ENCODE measurements at places on chromosomes 12 and 14.

- no peak for DNase-seq
Observed at GRCh38 chr12:63897931-63898330, 53.4 kb downstream of the SRGAP1 start.

DNA sequence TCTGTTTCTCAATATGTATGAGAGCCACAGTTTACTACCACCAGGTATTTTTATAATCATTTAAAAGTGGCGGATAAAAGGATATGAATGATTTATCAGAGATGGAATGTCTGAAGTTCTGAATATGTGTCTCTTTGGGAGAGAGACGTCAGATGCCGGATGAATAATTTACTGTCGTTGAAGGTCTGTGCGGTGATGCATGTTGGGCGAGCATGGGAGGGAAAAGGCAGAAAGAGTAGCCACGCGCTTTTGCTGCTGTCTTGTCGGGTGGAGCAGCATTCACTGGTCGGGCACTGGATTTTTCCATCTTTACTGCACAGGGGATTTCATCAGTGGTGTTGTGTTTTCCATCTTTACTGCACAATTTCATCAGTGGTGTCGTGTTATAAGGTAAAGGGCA is 65.6 kb downstream of the SYNE2 start:
- no peak for DNase-seq

DNA sequence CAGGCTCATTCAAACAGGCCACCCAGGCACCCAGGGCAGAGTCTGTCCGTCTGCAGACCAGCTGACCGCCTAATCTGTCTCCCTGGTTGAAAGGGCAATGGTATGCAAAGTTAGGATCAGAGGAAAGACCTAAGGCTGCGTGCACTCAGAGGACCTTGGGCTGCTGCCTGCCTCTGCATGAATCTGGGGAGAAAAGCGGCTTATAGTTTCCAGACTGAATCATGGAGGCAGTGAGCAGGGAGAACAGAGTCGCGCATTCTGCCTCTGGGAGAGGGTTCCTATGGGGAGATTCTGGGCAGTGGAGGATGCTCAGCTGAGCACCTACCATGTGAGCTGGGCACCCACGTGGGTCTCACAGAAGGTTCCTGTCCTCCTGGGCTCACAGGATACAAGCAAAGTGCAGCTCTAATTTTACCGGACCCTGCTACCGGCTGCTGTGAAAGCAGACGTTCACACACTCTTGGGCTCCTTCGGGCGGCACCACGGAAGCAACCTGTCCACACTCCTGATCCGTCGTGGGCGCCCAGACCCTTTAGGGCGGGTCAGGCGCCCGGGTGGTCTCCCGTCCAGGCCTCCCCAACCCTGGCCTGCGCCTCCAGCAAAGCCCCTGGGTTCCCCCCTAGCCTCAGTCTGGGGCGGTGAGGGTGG is 772 bp downstream of the SCARB1 start:
- DNase-seq, result no peak

GRCh38 chr12:27025116-27025515 is 2.8 kb downstream of the MED21 start:
- DNase-seq, result no peak

- DNase-seq, result no peak
Observed at GRCh38 chr12:84135586-84136279, 776.9 kb downstream of the SLC6A15 start.

DNA sequence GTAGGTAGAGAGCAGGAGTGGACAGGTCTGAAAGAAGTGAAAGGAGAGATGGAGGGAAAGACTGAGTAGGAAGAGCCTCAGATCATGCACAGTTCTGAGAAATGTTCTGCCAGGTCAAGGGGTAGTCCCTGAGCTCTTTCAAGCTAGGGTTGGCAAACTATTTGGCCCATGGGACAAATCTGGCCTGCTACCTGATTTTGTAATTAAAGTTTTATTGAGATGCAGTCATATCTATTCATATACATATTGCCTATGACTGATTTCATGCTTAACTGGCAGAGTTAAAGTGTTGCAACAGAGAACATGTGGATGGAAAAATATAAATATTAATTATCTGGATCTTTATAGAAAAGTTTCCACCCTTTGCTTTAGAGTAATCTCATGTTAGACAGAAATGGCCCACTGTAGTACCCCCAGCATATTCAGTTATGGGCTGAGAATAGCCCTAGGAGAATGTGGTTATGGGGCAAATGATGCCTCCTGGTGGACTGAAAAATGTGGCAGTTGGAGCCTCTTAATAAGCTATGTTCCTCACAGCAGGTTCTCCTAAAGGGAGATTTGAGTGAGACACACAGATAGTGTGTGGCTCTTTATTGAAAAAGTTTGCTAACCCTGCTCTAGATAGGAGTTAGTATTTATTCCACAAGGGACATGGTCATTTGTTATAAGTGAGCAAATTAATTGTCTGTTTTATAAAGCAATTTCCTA is 476.9 kb downstream of the LRIG3 start:
- no peak for DNase-seq

GRCh38 chr14:65709576-65709975 is 297.0 kb downstream of the FUT8 start:
- DNase-seq, result no peak

DNA sequence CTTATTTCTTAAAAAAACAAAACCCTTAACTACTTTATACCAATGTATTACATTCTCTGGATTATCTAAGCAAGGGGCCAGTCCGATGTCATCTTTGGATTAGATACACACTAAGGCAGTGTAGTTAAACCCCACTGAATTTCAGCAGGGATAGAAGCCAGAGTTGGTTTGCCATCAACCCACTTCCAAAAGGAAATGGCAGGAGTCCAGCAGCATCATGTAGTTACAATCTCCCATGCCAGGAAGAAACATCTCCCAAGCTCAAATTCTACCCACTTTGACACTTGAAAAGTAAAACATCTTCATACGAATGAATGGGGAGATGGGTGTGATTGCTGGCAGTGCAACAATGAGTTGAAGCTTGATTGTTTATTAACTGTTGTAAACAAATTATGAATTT is 203.5 kb upstream of the PLXNC1 start:
- DNase-seq, result no peak

GRCh38 chr14:94364037-94364436 is 24.4 kb downstream of the SERPINA1 start:
- DNase-seq, result no peak

DNA sequence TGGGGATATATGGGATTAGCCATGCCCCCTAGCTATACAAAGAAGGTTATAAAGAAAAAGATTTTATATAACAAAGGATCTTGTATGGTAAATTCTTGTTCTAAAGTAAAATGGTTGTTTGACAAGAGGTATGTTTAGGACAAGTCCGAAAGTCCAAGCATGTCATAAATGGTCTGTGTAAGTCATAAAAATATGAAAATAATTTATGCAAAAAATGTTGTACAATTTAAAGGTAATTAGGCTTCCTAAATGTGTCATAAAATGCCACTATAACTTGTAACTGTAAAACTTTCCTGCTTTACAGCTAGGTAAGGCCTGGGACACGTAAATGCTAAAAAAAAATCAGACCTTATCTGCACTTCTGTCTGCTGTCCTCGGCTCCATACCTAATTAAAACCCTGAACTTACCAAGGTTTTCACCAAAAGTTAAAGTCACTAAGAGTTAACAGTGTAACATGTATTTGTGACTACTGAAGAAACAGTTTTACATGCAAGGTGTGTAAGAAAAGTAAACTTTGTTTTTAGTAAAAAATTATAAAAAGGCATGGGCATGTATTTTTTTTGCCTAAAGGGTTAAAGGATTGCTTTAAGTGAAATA is 110.0 kb upstream of the RESF1 start:
- no peak for DNase-seq

- no peak for DNase-seq
Observed at GRCh38 chr12:54583726-54584125, 4.7 kb downstream of the PPP1R1A start.

GRCh38 chr14:67680121-67680602 is 5.7 kb upstream of the VTI1B start:
- no peak for DNase-seq

- no peak for DNase-seq
Observed at GRCh38 chr14:75715926-75716780, 55.1 kb downstream of the TTLL5 start.

- no peak for DNase-seq
Observed at GRCh38 chr12:81231574-81232368, 153.9 kb downstream of the ACSS3 start.

- no peak for DNase-seq
Observed at GRCh38 chr12:124979568-124979967, 9.4 kb downstream of the DHX37 start.

- no peak for DNase-seq
Observed at GRCh38 chr12:80059102-80059501, 40.2 kb upstream of the OTOGL start.

DNA sequence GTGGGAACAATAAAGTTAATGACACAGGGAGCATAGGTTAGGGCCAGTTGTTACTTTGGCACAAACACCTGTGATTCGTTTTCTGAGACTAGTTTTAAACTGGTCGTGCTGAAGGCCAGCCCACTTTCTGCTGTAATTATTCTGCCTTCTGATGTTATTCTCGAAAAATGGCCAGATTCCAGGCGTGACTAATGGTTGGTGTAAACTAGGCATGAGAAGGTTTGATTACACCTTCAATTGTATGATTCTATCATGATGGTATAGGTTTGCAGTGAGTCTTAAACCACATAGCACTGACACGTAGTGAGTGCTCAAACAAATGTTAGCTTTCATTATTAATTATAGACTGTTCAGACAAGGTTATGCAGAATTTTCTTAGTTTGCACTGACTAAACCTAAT is 39.0 kb downstream of the CKB start:
- no peak for DNase-seq

GRCh38 chr14:98955741-98956070 is 316.3 kb downstream of the BCL11B start:
- no peak for DNase-seq

DNA sequence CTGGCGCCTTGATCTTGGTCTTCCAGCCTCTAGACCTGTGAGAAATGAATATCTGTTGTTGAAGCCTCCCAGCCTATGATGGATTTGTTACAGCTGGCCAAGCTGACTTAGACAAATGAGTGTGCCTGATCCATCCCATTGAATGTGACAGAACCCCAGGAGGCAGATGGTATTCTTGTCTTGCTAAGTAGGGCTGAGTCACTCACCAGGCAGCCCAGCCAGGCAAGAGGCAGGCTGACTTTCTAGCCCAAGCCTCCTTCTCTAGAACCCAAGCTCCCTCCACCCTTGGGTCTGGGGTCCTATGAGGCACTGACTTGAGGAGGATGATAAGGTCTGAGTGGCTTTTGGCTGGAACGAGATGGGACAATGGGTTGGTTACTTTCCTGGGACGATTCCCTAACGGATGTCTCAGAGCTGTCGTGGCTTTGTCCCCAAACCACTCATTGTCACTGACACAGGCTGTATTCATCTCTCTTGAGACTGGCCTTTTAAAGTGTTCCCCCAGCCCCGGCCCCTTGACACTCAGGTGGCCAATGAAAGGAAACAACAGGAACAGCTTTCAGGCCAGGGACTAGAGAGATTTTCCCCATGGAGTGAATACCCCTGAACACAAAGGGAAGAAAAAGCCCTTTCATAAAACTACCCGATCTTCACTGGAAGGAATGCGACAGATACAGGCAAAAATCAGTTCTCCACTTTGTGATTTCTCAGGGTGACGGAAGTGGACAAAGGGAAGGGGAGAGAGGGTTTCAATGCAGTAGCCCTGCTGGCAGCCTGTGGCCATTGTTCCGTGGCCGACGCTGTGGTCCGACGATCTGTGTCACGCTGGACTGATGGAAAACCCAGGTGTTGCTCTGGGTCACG is 264.2 kb downstream of the AACS start:
- DNase-seq, result no peak

- no peak for DNase-seq
Observed at GRCh38 chr12:31412292-31412801, 86.4 kb upstream of the SINHCAF start.

DNA sequence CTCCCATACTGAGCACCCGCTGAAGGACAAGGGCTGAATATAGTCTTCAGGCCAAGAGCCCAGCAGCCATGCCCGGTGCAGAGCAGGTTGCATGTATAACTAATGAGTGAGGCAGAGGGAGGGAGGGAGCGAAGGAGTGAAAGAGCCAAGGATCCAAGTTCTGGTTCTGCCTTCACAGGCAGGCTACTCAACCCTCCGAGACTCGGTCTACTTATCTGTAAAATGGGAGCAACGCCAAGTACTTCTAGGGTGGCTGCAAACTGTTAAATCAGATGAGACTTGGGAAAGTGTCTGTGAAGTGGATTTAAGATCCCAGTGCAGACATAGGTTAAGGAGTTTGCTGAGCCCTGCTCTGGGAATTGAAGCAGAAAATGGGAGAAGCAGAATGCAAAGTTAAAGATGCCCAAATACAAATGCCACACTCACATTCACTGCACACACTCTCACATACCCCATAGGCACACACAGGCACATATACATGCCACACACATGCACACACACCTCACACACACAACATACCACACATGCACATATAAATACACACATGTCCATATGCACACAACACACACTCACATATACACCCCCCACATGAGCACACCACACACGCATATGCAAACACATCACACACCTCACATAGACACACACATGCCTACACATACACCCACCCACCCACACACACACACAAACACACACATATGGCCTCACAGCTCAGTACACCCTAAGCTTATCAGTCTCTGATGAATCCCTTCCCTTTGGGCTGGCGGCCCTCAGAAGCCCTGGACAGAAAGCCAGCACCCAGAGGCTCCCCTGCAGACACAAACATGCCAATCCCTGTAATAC is 76.7 kb downstream of the PITPNM2 start:
- DNase-seq, result no peak

DNA sequence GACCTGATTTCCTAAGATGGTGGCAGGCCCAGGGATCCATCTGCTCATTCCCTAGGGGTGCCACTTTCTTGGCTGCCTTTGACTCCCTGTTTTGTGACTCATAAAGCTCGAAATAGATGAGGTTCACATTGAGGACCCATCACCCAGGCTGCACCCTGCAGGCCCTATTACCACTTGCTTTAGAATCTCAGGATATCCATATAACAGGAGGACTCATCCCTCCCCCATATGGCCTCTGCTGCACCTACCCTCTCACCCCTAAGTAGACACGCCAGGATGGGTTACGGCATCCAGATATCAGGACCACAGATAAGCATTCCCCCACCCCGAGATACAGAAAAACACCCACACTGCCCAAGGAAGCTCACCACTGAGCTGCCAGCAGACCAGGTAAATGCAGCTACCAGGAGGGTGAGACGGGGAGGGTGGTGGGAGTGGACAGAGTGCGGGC is 155.7 kb downstream of the DPF3 start:
- no peak for DNase-seq

DNA sequence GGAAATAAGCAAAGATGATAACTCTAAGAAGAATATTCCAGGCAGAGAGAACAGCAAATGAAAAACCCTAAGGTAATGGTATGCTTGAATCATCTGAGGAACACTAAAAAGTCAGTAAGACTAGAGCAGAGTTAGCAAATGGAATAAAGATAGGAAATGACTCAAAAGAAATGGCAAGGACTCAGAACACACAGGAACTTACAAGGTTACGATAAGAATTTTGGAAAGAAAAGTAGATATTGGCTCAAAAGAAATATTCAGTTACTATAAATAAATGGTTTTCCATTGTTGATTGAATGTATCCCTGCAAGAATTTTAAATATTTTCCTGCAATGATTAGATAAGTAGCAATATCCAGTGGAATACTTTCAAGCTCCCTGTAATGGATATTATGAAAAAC is 705.8 kb downstream of the C12orf50 start:
- DNase-seq, result no peak
